ENCODE measurements at places on chromosomes 12 and 14. TPM values are rescaled to one million over a fixed set of nuclear protein-coding genes. Genes with fewer than 3 reads are reported as not detected.

GRCh38 chr14:79278286-79278797 lies 933.0 kb downstream of the DIO2 start:
- no peak for DNase-seq

DNA sequence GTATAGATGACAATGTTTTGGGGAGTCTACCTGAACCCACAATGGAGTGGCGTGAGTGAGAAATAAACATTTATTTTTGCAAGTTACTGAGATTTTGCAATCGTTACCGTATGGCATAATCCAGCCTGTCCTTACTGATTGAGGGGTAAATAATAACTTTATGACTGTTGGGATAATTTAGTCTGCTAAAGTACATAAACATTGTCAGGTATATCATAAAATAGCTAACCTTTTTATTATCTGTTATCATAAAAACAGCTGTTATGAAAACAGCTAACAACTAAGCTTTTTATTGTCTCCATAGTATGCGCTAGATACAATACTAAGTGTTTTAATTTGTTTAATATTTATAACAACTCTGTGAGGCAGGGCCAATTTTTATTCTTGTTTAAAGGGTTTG lies 10.3 kb downstream of the ACSS3 start:
- no peak for DNase-seq

DNA sequence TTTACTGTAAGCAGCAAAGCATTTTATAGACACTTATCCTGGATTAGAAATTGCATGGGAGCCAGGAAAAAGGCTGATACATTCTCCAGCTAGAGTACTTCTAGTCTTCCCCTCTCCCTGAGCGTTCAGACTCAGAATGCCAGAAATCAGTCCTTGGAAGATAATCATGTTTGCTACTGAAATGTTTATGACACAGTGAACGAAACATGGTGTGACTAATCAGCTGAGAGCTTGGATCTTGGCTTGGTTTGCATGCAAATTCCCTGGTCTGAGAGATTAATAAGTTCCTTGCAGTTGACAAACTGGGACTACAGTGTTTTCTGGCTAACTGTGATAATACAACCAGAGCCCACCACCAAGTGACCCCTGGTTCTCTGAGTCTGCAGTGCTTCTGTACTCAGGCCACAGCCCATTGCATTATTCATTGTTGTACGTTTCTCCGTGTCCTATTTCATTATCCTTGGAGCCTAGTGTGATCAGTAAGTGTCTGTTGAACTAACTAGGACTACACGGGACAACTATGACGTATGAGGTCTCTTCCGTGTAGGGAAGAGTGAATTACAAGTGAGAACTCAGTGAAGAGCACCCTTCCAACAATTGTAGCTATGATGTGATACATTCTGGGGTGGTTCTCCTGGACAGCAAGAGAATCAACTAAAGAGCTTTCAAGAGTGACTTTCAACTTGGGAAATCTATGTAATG lies 34.6 kb upstream of the EVL start:
- peak; percentile 52 for DNase-seq

Gene EML5
- 0.09 TPM for total RNA-seq

Gene TAS2R20
- 2.2 TPM for total RNA-seq

DNA sequence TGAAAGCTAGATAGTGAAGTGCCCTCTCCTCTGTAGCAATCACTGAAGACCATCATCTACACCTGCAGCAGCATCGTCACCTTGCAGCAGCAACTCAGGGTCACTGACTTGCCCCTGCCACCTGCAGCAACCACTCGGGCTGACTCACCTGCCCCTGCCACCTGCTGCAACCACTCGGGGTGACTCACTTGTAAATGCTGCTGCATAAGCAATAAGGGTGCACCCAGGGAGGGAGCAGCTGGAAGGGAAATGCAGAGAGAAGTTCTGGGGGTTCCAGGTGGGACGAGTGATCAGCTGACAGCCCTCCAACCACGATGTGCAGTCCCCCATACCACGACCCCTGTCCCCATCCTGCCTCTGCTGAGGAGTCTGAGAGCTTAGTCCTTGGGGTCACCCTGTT lies 357.1 kb upstream of the SFSWAP start:
- no peak for DNase-seq

DNA sequence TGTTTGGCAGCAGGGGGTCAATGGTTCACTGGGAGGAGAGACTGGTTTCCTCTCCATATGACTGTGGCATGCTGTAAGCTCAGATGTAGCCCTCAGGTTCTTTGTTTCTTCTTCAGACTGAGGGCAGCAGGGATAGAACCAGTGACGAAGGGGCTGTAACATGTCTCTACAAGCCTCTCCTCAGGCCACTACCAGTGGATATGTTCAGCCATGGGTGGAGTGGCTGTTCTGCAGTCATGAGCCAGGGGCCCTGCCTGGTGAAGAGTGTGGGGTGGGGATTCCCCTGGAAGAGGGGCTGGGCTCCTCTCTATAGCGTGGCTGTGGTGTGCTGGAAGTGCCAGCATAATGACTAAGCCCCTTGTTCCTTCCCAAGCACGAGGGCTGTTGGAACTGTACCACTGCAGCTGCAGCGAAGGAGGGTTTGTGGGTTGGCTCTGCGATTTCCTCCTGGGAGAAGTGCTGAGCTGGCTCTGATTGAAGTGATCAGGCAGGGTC lies 55.8 kb downstream of the CMAS start:
- DNase-seq: peak; percentile 78

Gene PRPF39
- total RNA-seq: 44.4 TPM

DNA sequence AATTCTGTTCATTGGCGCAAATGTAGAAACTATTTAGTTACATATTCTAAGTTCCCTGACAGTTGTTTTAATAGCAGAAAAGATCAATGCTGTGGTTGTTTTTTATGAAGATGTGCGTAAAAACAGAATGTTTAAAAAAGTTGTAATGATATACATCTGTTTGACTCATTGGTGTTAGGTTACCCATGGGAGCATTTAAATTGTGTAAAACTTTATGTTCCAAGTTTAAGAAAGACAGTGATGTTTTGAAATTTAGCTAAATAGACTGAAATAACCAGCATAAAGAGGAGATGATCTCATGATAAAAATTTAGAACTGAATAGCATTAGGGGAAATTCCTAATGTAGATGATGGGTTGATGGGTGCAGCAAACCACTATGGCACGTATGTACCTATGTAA lies 3.6 kb downstream of the PELI2 start:
- no peak for DNase-seq

Gene SDSL
- 5.7 TPM for total RNA-seq

DNA sequence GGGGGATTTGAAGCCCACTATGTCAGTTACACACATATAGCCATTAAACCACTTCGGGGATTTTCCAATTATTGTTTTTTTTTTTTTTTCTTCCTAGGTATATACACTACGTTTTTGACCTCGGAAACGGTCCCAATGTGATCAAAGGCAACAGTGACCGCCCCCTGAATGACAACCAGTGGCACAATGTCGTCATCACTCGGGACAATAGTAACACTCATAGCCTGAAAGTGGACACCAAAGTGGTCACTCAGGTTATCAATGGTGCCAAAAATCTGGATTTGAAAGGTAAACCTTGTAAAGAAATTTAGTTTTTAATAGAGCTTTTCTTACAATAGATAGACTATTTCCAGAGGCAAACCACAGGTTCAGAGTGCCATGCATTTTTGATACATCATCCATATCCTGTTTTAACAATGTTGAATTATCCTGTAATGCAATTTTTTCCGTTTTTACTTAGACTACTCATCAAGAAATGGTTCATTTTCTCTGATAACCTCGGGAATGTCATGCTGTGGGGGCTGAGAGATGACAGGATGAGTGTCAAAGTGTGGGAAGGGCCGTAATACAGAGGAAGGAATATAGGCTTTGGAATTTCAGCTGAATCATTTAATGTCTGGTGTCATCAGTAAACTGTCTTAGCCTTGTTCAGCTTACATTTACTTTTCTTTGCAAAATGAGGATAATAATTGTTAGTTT lies 797.1 kb downstream of the NRXN3 start:
- DNase-seq: peak; percentile 56

DNA sequence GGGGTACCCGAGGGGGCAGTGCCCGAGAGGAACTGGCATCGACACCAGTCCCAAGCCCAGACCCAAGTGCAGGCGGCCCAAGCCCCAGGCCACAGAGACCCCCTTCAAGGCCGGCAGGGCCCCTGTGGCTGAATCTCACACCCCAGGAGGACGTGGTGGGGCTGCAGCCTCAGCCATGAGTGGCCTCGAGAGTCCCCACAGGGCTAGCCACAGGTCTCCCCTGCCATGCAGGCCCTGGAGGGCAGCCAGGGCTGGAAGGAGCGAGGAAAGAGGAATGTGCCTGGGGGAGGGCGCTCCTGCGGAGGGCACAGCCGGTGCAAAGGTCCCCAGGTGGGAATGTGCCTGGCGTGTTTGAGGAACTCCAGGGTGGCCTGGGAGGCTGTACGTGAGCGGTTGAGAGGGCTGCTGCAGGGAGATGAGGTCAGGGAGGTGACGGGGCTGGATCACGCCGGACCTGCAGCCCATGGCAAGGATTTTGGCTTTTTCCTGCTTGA lies 86.1 kb downstream of the NCOR2 start:
- DNase-seq: no peak

DNA sequence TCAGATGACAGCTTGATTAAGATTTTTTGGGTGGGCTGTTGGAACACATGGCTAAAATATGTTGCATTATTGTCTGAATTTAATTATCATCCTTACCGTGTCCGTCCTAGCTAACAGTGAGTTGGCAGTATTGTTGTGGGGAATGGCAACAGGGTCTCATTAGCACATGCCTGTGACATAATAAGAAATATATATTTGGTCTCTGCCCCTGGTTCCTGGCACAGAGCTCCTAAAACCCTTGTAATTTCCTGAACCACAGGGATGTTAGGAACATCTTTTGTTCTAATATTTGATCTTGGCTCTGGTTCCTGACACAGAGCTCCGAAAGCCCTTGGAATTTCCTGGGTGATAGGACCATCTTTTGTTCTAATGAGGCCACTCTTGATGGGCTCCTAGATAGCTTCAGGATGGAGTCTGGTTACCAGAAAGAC lies 76.0 kb downstream of the SYNE2 start:
- peak; percentile 66 for DNase-seq

GRCh38 chr14:55523321-55523720 lies 56.7 kb upstream of the KTN1 start:
- DNase-seq: no peak

Gene SLC35E3
- 13.8 TPM for total RNA-seq

Gene FOXG1
- total RNA-seq: not detected
